ENCODE measurements at places on chromosomes 2 and 18.

DNA sequence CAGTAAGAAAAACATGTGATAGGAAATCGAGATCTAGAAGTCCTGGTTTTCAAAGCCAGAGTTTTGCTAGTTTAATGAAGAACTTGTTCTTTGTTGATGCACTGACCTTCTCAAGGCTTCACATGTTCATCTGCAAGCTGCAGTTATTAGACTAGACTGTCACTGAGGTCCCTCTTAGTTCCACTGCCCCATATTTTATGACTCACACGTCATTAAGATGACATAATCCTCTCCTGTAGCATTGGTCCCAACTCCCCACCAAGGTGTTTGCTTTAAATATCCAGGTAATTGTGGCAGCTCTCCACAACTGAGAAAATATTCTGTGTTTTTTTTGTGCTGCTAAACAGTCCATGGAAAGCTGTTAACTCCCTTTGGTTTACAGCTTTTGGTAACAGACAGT lies 149.7 kb downstream of the MREG start:
- no peaks in the 10 kb centered on the region for H3K36me3 ChIP-seq
- no peaks in the 10 kb centered on the region for H3K27me3 ChIP-seq
- no peaks in the 10 kb centered on the region for H3K4me1 ChIP-seq
- DNase-seq: no peak
- H3K27ac ChIP-seq: no peak overlapping the region

DNA sequence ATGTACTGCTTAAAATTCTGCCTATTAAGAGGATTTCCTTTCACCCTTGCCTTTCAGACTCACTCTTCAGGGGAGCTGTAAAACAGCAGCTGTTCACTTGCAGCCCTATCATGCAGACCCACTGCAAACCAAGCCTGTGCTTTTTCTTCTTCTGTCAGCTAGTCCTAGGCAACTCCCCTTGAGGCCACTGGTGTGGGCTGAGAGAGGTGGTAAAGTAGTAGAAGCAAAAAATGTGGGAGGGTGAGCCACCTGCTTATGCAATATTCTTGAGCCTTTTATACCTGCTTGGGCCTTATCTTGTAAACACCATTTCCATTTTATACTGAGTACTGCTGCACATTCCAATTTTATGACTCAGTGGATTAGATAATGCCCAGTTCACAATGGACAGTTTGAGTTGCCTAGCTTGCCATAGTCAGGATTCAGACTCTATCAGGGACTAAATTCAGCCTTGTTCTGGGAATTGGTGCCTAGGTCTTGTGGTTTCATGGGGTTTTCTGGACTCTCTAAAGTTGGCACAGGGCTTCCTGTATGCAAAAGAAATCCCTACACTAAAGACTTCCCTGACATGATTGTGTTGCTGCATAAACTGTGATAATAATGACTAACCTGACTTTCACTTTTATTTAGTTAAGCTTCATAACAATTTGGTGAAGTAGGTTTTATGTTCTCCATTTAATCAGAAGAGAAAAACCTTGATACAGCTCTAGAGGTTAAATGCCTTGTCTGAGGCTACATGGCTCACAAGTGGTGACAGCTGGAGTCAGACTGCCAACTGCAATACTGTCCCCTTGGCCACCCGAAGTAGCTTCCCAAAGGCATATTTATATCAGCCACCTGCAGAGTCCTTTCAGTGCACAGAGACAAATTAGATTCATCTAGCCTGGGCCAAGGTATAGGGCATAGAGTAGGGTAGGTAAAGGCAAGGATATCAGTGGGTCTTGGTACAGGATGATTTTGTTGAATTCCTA lies 47.4 kb upstream of the KDM3A start:
- H3K27ac ChIP-seq: no peak overlapping the region
- H3K4me3 ChIP-seq: no peak overlapping the region
- no peak for DNase-seq
- H3K4me1 ChIP-seq: no peaks in the 10 kb centered on the region
- no peaks in the 10 kb centered on the region for H3K27me3 ChIP-seq
- no peaks in the 10 kb centered on the region for H3K36me3 ChIP-seq

DNA sequence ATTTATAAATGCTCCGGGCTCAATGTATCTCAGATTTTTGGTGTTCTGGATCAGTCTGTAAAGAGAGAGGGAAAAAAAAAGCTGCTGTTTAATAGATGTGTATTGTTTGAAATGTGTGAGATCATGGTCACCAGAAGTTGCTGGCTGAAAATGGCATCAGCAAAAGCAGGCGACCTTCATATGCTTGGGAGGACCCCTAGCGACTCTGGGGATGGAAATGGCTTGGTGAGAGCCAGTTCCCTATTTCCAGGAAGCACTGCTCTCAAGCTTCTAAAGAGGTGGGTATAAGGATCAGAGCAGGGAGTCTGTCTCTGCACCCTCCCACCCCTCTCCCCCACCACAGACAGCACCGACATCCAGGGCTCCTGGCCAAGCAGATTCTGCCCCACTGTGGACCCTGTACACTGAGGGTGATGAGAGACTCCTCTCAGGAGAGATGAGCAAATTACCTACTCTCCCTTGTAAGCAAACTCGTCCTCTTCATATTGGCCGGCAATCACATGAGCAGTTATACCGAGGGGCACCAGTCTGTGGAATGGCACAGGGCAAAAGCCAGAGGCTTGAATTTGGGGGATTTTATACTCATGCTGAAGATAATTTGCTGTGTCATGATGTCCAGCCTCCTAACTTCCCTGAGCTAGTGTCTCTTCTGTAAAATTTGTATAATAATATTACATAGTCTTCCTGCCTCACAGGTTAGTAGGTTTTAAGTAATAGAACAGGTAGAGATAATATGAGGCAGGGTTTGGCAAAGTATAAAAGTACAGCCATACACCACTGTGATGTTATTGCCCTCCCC lies 29.6 kb downstream of the LHCGR start:
- no peaks in the 10 kb centered on the region for H3K27me3 ChIP-seq
- no peak overlapping the region for H3K4me3 ChIP-seq
- DNase-seq: no peak
- H3K27ac ChIP-seq: no peak overlapping the region
- H3K36me3 ChIP-seq: no peaks in the 10 kb centered on the region

GRCh38 chr2:96218508-96219131 lies 10.0 kb upstream of the STARD7 start:
- no peaks in the 10 kb centered on the region for H3K36me3 ChIP-seq
- H3K27ac ChIP-seq: no peak overlapping the region

GRCh38 chr18:32509111-32509510 lies 38.4 kb upstream of the GAREM1 start:
- H3K27ac ChIP-seq: no peak overlapping the region
- no peaks in the 10 kb centered on the region for H3K36me3 ChIP-seq
- H3K4me1 ChIP-seq: no peaks in the 10 kb centered on the region
- H3K4me3 ChIP-seq: no peak overlapping the region

DNA sequence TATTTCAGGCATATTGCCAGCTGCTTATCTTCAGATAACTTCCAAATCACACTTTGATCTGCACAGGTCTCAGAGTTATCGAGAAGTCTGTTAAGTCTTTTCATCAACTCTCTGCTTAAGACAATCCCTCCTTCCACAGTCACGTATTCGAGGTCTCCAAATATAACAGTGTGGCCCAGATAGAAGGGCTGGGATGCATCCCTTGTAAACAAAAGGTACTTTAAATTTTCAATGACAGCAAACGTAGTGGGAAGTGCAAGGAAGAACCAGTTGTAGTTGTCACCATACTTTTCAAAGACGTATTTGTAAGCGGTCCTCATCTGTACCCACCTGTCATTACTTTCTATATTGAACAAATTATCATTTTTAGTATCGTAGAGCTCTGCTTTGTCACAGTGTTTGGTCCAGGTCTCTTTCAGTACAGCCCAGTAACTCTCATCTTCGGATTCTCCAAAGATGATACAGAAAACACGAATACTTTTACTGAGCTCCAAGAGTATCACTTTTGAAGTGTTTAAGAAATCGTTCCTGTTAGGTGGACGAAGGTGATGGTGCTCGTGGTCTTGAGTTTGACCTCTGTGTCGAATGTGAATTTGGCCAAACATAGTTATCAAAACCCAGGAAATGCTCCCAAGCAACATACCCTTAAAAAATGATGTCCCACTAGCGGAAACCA lies 445 bp downstream of the C1GALT1C1L start:
- H3K4me3 ChIP-seq: peak overlapping the region; percentile 41
- H3K27me3 ChIP-seq: no peaks in the 10 kb centered on the region
- H3K4me1 ChIP-seq: no peaks in the 10 kb centered on the region
- H3K27ac ChIP-seq: no peak overlapping the region
- no peak for DNase-seq

DNA sequence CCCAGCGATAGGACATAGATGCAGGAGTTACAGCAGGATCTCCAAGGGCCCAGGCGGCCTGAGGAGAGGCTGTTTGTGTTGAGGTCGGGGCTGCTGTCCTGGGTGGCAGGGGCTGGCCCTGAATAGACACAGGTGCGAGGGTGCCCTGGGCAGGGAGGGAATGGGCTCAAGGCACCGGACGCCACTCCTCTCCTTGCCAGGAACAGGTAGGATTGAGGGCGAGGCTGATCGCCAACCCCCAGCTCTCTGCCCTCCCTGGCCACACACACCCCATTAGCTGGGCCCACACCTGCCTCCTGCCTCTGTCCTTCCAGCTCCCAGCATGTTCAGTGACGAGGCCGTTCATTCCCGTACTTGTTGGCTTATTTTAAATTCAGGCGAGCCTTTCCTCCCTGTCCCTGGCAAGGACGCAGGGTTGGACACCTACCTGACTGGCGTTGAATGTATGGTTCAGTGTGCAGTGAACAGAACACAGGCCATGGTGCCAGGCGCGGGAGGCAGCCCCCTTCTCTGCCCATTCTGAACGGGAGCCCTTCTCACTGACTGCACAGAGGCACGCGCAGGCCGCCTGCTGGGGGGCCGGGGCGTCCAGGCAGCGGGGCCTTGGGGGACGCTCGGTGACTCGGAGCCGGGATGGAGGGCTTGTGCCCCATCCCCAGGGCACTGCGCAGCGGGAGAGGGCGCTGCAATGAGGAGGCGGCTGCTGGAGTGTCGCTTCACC lies 41.3 kb upstream of the SNED1 start:
- no peak overlapping the region for H3K27ac ChIP-seq
- H3K27me3 ChIP-seq: no peaks in the 10 kb centered on the region
- H3K4me3 ChIP-seq: no peak overlapping the region
- DNase-seq: peak; percentile 27
- H3K4me1 ChIP-seq: no peaks in the 10 kb centered on the region

DNA sequence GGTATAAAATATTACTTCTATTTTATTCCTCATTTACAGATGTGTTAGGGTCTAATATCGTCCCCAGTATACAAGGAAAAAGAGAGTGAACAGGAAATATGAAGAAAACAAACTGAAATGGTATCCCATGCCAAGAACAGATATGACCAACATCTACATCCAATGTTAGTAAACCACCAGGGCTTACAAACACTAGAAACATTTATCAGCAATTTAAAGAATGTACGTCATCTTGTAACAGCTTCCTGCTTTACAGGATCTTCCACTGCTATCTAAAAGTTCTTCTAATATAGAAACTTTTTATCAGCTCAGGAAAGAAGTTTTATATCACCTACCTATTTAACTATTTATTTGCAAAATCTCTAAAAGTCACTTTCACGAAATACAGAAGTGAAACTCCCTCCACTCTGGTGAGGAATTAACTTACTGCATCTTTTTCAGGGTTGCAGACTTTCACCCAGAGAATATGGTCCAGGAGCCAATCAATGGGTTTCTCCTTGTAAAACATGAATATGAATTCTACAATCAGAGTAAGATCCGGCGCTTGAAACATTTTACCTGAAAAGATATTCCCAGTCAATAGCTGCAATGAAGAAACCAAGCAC lies 35.2 kb downstream of the UNC50 start:
- H3K4me1 ChIP-seq: no peaks in the 10 kb centered on the region
- H3K27me3 ChIP-seq: no peaks in the 10 kb centered on the region
- peaks cover 5% of the 10 kb centered on the region for H3K36me3 ChIP-seq
- H3K27ac ChIP-seq: no peak overlapping the region

DNA sequence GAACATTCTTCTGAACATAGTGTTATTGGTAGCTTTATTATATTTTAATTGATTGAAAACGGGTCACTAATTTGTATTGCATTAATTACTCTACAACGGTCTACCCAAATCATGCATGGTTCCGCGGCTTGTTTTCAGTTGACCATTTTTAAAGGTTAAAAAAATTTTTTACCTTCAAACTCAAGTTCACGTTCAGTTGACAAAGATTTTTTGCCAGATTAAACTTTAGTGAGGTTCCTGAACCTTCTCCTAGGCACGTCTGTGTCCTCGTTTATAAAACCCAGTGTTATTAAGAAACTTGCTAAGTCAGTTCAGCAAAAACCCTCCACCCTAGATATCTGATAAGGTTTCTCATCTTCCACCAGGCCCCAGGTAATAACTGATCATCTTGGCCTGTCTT lies 331.2 kb downstream of the ALK start:
- H3K36me3 ChIP-seq: no peaks in the 10 kb centered on the region
- H3K27ac ChIP-seq: no peak overlapping the region
- no peaks in the 10 kb centered on the region for H3K27me3 ChIP-seq
- no peak overlapping the region for H3K4me3 ChIP-seq

GRCh38 chr2:17851731-17852585 lies 26.5 kb upstream of the KCNS3 start:
- no peak overlapping the region for H3K4me3 ChIP-seq
- H3K4me1 ChIP-seq: no peaks in the 10 kb centered on the region
- no peaks in the 10 kb centered on the region for H3K27me3 ChIP-seq

GRCh38 chr2:52405980-52406379 lies 1361.6 kb upstream of the CHAC2 start:
- no peak for DNase-seq
- H3K36me3 ChIP-seq: no peaks in the 10 kb centered on the region
- H3K27ac ChIP-seq: no peak overlapping the region
- no peaks in the 10 kb centered on the region for H3K4me1 ChIP-seq
- no peaks in the 10 kb centered on the region for H3K27me3 ChIP-seq

DNA sequence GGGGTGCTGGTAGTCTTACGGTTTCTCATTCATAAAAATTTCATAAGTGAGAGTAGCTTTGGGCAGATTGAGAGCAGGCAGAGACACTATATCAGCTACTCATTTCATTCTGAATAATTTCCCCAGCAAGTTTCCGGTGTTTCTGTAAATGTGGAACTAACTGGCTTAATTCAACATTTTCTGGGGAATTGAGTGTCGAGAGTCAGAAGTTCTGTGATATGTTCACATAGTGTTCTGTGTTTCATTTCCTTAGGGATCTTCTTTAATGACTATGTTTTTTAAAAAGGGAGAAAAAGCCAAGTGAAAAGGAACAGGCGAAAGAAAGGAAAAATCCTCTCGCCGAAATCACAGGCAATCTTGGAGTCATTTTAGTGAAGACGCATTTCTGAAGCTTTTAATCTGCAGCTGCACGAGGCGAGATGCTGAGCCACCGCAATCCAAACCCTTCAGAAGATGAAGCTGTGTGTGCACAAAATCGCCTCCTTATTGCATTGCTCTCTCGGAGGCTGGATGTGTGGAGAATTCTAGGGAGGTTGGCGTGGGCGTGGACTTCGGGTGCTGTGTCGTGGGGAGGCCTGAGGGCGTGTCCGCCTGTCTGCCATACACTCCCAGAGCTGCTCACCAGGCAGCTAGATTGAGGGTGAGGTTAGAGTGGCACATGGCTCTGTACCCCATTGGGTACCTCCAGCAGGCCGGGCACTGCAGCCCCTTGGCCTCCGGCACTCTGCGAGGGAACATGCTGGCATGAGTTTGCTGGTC lies 38.4 kb upstream of the HDAC4 start:
- H3K27me3 ChIP-seq: no peaks in the 10 kb centered on the region
- no peaks in the 10 kb centered on the region for H3K36me3 ChIP-seq
- H3K4me3 ChIP-seq: no peak overlapping the region
- DNase-seq: no peak
- no peak overlapping the region for H3K27ac ChIP-seq
- no peaks in the 10 kb centered on the region for H3K4me1 ChIP-seq

- no peak for DNase-seq
- peaks cover under 1% of the 10 kb centered on the region for H3K27me3 ChIP-seq
- H3K27ac ChIP-seq: no peak overlapping the region
- H3K4me3 ChIP-seq: no peak overlapping the region
These were observed 11.5 kb upstream of the NFATC1 start for GRCh38 chr18:79384151-79384807.

GRCh38 chr2:84704505-84705244 lies 176.2 kb downstream of the TRABD2A start:
- H3K36me3 ChIP-seq: no peaks in the 10 kb centered on the region
- no peak overlapping the region for H3K27ac ChIP-seq
- H3K27me3 ChIP-seq: no peaks in the 10 kb centered on the region

All from liver (tissue), 10 donors.